Naive thymus-derived CD4-positive, alpha-beta T cell (primary cell): ENCODE measurements at places on chromosomes 16 and 17. TPM values are rescaled to one million over a fixed set of nuclear protein-coding genes. Genes with fewer than 3 reads are reported as not detected.
A peak's percentile ranks its signal among the peaks of the same experiment; 100 is the strongest.

GRCh38 chr17:79315358-79316105 is 240.9 kb downstream of the ENGASE start:
- H3K36me3 ChIP-seq: no peaks in the 10 kb centered on the region
- DNase-seq: no peak

Gene CDH8
- not detected for total RNA-seq

GRCh38 chr16:81497690-81498089 is 53.1 kb downstream of the CMIP start:
- H3K36me3 ChIP-seq: no peaks in the 10 kb centered on the region
- no peak overlapping the region for H3K27ac ChIP-seq
- no peaks in the 10 kb centered on the region for H3K27me3 ChIP-seq
- no peaks in the 10 kb centered on the region for H3K4me1 ChIP-seq

- H3K36me3 ChIP-seq: no peaks in the 10 kb centered on the region
- peak overlapping the region; percentile 84 for H3K4me3 ChIP-seq
- no peak for DNase-seq
- no peaks in the 10 kb centered on the region for H3K27me3 ChIP-seq
These were observed 792 bp downstream of the TMEM231 start for GRCh38 chr16:75555213-75555706.

- no peaks in the 10 kb centered on the region for H3K36me3 ChIP-seq
- no peak overlapping the region for H3K27ac ChIP-seq
- no peak overlapping the region for H3K4me3 ChIP-seq
- no peaks in the 10 kb centered on the region for H3K27me3 ChIP-seq
- no peak for DNase-seq
These were observed 20.5 kb upstream of the METTL16 start for GRCh38 chr17:2532146-2532720.

DNA sequence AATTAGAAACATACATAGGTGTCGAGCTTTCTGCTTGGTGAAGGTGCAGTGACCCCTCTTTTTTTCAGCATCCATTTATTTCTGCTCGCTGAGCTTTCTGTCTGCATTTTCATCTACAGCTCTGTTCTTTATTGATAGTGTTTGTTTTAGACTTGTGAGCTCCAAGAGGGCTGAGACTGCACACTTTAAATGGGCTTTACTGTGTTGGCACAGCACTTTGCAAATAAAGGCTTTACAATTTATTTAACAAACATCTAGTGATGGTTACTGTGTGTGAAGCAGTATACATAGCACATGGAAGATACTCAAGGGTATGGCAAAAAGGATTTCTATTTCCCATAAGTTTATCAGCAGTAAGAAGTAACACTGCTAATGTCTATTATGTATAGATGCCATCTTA is 563.7 kb upstream of the HSBP1 start:
- H3K27me3 ChIP-seq: no peaks in the 10 kb centered on the region
- H3K4me1 ChIP-seq: no peaks in the 10 kb centered on the region
- DNase-seq: no peak
- H3K27ac ChIP-seq: no peak overlapping the region

GRCh38 chr17:3780986-3781385 is 20.0 kb downstream of the ITGAE start:
- no peaks in the 10 kb centered on the region for H3K27me3 ChIP-seq
- DNase-seq: no peak
- no peaks in the 10 kb centered on the region for H3K36me3 ChIP-seq
- H3K27ac ChIP-seq: no peak overlapping the region
- H3K4me3 ChIP-seq: no peak overlapping the region
- no peaks in the 10 kb centered on the region for H3K4me1 ChIP-seq

Gene ASB16
- total RNA-seq: not detected

DNA sequence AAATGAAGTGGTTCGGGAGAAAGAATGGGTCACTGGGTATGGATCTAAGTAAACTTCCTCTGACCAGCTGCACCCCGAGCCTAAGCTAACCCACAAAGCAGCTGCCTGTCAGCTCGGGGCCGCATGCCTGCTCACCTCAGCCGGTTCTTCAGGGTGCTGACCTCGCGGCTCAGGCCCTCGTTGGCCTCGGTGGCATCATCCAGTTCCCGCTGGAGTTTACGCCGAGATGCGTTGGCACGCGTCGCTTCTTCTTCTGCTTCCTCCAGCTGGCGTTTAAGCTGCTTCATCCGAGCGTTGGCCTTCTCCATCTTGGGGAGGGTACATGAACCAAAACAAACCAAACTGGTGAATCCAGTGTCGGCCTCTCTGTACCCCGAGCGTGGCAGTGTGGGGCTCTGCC is 41.1 kb downstream of the NDEL1 start:
- DNase-seq: no peak
- H3K36me3 ChIP-seq: no peaks in the 10 kb centered on the region
- no peak overlapping the region for H3K4me3 ChIP-seq

DNA sequence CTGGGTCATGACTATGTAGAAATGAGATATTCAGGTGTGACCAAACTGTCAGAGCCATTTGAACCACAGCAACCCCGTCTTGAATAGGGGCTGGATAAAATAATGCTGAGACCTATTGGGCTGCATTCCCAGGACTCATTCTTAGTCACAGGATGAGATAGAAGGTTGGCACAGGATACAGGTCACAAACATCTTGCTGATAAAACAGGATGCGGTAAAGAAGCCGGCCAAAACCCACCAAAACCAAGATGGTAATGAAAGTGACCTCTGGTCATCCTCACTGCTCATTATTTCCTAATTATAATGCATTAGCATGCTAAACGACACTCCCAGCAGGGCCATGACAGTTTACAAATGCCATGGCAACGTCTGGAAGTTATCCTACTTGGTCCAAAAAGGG is 545.5 kb downstream of the TMEM114 start:
- no peaks in the 10 kb centered on the region for H3K4me1 ChIP-seq
- no peak overlapping the region for H3K4me3 ChIP-seq
- no peaks in the 10 kb centered on the region for H3K36me3 ChIP-seq
- no peak overlapping the region for H3K27ac ChIP-seq

Gene SOST
- total RNA-seq: not detected

GRCh38 chr16:84787263-84787622 is 32.5 kb upstream of the CRISPLD2 start:
- DNase-seq: no peak
- no peak overlapping the region for H3K4me3 ChIP-seq
- no peak overlapping the region for H3K27ac ChIP-seq
- H3K36me3 ChIP-seq: no peaks in the 10 kb centered on the region
- H3K4me1 ChIP-seq: no peaks in the 10 kb centered on the region
